Calu3 (cell line): ENCODE measurements at places on chromosomes 11 and 22.
A peak's percentile ranks its signal among the peaks of the same experiment; 100 is the strongest.

DNA sequence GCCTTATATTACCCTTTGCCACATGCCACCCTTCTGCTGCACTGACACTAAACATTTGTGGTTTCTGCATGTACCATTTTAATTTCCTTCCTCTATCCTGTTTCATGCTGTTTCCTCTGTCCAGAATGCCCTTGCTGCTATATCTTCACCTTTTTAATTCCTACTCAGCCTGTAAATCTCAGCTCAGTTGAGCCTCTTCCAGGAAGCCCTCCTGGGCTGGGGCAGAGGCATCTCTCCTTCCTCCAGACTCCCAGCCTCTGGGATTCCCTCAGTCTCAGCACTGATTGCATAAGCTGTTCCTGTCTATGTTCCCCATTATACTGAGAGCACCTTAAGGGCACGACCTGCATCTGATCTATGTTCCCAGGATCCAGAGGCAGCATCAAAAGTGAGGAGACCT, 98.7 kb downstream of the RNF169 start:
- no peak for DNase-seq

DNA sequence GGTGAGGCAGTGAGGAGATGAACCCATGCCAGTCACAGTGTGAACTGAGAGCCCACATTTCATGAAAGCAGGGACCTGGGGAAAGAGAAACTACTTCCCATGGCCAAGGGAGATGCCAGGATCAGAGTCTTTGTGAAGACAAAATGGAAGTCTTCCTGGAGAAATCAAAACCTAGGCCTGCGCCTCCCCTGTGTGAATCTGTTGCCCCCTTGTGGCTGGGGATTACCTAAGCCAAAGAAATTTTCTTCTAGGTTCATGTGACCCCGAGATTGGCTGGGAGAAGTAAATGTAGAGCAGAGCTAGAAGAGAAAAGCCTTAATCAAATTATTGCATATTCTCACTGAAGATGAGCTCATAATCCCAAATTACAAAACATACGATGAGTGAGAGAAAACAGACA, 1075.3 kb downstream of the TBC1D22A start:
- DNase-seq, result peak; percentile 3

- DNase-seq, result peak; percentile 69
Observed at GRCh38 chr11:69965821-69966582, 112.1 kb upstream of the ANO1 start.

DNA sequence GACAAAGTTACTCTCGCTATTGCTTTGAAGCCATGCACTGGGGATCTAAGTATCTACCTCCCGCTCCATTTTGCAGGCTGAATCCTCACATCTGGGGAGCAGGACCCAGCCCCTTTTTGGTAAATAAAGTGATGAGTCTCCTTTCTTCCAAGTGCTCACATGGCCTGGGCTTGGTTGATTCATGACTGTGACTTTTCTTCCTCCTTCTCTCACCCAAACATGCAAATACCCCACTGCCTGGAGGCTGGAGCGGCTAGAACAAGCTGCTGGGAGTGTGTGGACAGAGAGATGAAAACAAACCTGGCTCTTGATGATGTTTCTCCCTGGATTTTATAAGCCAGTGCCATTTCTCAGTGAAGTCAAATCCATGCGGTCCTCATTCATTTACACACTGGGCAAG, 72.7 kb downstream of the TRIM29 start:
- DNase-seq, result no peak
